Bronchial epithelial cell (primary cell): ENCODE measurements at places on chromosomes 11 and 22. TPM values are rescaled to one million over a fixed set of nuclear protein-coding genes. Genes with fewer than 3 reads are reported as not detected.

RAPSN gene
- total RNA-seq: 0.26 and 0.64 TPM in 2 replicates

ANO9 gene
- total RNA-seq: 7.4 and 9.2 TPM in 2 replicates

GRCh38 chr11:44952082-44952481 lies 1.4 kb upstream of the TP53I11 start:
- no peak for DNase-seq

PKP3 gene
- total RNA-seq: 231 and 328 TPM in 2 replicates

- peak; percentile 99 for DNase-seq
These were observed 117.3 kb downstream of the RASSF10 start for GRCh38 chr11:13126430-13126829.
